Endodermal cell (in vitro differentiated cells): ENCODE measurements at places on chromosomes 13 and 19. TPM values are rescaled to one million over a fixed set of nuclear protein-coding genes. Genes with fewer than 3 reads are reported as not detected.
A peak's percentile ranks its signal among the peaks of the same experiment; 100 is the strongest.

ZNF844 gene
- total RNA-seq = 9.8 and 10.3 TPM in 2 replicates

LRG1 gene
- total RNA-seq = 0.99 to 1.9 TPM (median 1.4 TPM) in 3 replicates

ZNF100 gene
- total RNA-seq = 14.7 to 29.1 TPM (median 28.3 TPM) in 3 replicates

ADGRE2 gene
- total RNA-seq = 0.07 to 0.75 TPM (median 0.59 TPM) in 3 replicates

ATP4A gene
- total RNA-seq = 0.61 TPM in 1 of 3 replicates, not detected in the others

SYNGR4 gene
- total RNA-seq = not detected in 3 replicates

FLT3LG gene
- 0.75 to 2.3 TPM (median 1.2 TPM) in 3 replicates for total RNA-seq

SIGLEC10 gene
- not detected in 3 replicates for total RNA-seq

ZNF865 gene
- 13.6 and 14.5 TPM in 2 replicates for total RNA-seq

UQCR11 gene
- total RNA-seq = 132 to 198 TPM (median 195 TPM) in 3 replicates

SERPINE3 gene
- total RNA-seq = 0.59 to 0.89 TPM (median 0.86 TPM) in 3 replicates

- no peak for DNase-seq
- H3K4me1 ChIP-seq = peaks cover 26% of the 10 kb centered on the region
- H3K4me3 ChIP-seq = peak overlapping the region; percentile 85
- H3K27me3 ChIP-seq = peaks cover 84% of the 10 kb centered on the region
- H3K27ac ChIP-seq = peak overlapping the region; percentile 71
Observed at GRCh38 chr13:50125304-50125553, 110.0 kb downstream of the KCNRG start.

GRCh38 chr13:71703138-71703537 is 163.9 kb downstream of the DACH1 start:
- no peak overlapping the region for H3K4me3 ChIP-seq
- DNase-seq = no peak
- H3K27me3 ChIP-seq = no peaks in the 10 kb centered on the region
- no peaks in the 10 kb centered on the region for H3K36me3 ChIP-seq
- no peaks in the 10 kb centered on the region for H3K4me1 ChIP-seq
- H3K27ac ChIP-seq = no peak overlapping the region

DNA sequence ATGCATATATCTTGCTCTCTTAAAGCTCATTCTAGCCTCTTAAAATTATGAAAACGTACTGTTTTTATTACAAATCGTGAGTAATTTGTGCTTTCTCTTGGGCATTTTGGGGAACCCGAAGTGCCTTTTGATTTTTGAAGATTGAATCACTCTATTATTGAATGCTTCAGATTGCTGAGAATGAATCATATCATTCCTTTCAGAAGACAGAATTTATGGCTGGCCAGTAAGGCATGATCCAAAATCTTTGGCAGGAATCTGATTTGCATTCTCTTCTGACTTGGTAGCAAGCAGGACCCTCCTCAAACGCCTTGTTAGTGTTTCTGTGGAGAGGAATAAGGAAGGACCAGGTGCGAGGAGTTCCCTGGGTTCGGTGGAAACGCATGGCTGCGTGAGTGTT is 49.5 kb downstream of the STARD13 start:
- no peaks in the 10 kb centered on the region for H3K36me3 ChIP-seq
- H3K4me1 ChIP-seq = no peaks in the 10 kb centered on the region
- H3K4me3 ChIP-seq = no peak overlapping the region
- DNase-seq = no peak
- H3K27me3 ChIP-seq = no peaks in the 10 kb centered on the region

DNA sequence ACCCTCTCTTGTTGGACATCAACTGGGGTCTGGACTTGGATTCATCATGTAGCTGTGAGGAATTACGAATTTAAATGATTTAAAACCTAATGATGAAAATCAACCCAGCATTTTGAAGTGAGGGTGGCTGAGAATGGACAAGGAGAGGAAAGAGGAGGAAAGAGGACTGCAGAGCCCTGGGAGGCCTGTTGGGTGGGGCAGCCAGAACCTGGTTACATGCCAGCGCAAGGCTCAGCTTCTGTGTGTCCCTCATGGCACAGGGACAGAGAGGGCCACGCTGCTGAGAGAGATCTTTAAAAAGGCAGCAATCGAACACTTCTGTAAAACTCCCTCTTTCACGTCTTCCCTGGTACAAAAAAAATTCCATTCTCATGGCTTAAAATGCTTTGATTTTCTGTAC is 292.7 kb downstream of the MYO16 start:
- H3K36me3 ChIP-seq = no peaks in the 10 kb centered on the region
- H3K4me1 ChIP-seq = no peaks in the 10 kb centered on the region
- no peak overlapping the region for H3K27ac ChIP-seq

DNA sequence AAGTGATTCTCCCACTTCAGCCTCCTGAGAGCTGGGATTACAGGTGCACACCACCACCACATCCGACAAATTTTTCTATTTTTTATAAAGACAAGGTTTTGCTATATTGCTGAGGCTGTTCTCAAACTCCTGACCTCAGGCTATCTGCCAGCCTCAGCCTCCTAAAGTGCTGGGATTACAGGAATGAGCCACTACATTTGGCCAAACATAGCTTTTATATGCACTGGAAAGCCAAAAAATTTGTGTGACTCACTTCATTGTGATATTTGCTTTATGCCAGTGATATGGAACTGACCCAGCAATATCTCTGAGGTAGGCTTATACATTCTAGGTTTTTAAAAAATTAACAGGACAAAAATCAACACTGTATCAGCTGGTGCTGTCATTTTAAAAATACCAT is 26.8 kb upstream of the ACOD1 start:
- H3K4me3 ChIP-seq = no peak overlapping the region
- H3K36me3 ChIP-seq = no peaks in the 10 kb centered on the region
- no peak for DNase-seq
- H3K4me1 ChIP-seq = no peaks in the 10 kb centered on the region
- peaks cover 9% of the 10 kb centered on the region for H3K27me3 ChIP-seq

- no peaks in the 10 kb centered on the region for H3K27me3 ChIP-seq
- no peak for DNase-seq
- H3K27ac ChIP-seq = no peak overlapping the region
- H3K36me3 ChIP-seq = no peaks in the 10 kb centered on the region
Observed at GRCh38 chr13:40596484-40596883, 70.0 kb downstream of the FOXO1 start.

DNA sequence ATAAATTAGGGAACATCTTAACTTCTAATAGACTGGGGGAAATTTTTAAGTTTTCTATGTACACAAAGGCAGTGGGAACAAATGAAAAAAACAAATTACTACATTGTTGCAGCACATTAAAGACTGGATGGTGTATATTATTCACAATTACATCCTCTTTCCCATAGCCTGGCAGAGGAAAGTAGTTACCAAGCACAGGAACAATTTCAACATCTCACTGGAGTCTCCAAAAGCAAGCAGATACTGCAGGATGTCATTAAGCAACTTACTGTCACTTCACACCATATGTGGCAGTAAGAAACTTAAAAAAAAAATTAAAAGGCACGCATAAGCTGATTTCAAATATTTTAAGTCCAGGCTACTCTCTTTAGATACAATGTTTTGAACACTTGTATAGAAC is 6.4 kb upstream of the EFNB2 start:
- H3K4me3 ChIP-seq = no peak overlapping the region
- DNase-seq = no peak
- no peaks in the 10 kb centered on the region for H3K4me1 ChIP-seq
- no peaks in the 10 kb centered on the region for H3K27me3 ChIP-seq
- H3K36me3 ChIP-seq = peaks cover 62% of the 10 kb centered on the region

DNA sequence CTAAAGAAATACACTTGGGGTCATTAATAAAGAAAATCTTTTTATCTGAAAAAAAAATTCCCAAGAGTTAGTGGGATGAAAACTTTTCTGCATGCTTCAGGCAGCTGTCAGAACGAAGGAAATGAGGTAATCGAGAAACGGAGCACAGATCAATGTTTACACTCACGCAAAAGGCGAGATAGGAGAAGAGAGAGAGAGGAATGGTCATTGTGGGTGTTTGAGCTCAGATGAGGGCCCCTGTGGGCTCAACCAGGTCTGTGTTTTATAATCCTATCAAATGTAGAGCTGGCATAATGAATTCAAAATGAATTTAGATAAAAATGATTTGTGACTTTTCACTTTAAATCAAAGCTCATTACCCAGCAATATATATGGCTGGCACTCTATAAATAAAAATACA is 6.3 kb upstream of the RXFP2 start:
- H3K4me3 ChIP-seq = no peak overlapping the region
- DNase-seq = no peak
- H3K4me1 ChIP-seq = no peaks in the 10 kb centered on the region
- no peak overlapping the region for H3K27ac ChIP-seq

- no peaks in the 10 kb centered on the region for H3K4me1 ChIP-seq
- H3K4me3 ChIP-seq = no peak overlapping the region
- no peaks in the 10 kb centered on the region for H3K27me3 ChIP-seq
- H3K36me3 ChIP-seq = peaks cover 49% of the 10 kb centered on the region
- no peak overlapping the region for H3K27ac ChIP-seq
Observed at GRCh38 chr19:10113964-10114650, 2.6 kb downstream of the P2RY11 start.

- DNase-seq = peak; percentile 28
- no peak overlapping the region for H3K27ac ChIP-seq
- no peaks in the 10 kb centered on the region for H3K27me3 ChIP-seq
- H3K36me3 ChIP-seq = peaks cover 12% of the 10 kb centered on the region
- no peaks in the 10 kb centered on the region for H3K4me1 ChIP-seq
Observed at GRCh38 chr19:16233081-16233776, 35.5 kb downstream of the AP1M1 start.

DNA sequence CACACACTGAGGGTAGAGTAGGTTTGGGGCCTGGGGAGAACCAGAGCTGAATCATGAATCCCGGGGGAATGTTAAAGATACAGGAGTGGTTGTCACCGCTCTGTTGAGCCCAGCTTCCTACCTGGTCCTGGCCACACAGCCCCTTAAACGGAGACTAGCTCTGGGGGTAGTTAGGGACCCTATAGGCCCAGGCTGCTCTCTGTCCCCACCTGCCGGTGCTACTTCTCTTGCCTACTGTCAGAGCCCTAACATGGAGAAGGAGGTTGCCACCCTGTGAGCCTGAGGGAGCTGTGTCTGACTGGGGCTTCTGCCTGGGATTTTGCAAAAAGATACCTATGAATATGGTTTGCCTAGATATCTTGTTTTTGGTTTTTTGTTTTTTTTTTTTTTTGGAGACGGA is 36.6 kb upstream of the ZNF429 start:
- H3K4me1 ChIP-seq = no peaks in the 10 kb centered on the region
- no peak overlapping the region for H3K4me3 ChIP-seq
- H3K36me3 ChIP-seq = no peaks in the 10 kb centered on the region
- H3K27me3 ChIP-seq = no peaks in the 10 kb centered on the region

GRCh38 chr13:76929851-76930374 is 18.4 kb upstream of the ACOD1 start:
- no peaks in the 10 kb centered on the region for H3K4me1 ChIP-seq
- H3K27ac ChIP-seq = no peak overlapping the region
- H3K4me3 ChIP-seq = no peak overlapping the region
- DNase-seq = no peak
- H3K27me3 ChIP-seq = no peaks in the 10 kb centered on the region
- H3K36me3 ChIP-seq = no peaks in the 10 kb centered on the region

GRCh38 chr13:50826035-50826434 is 17.5 kb downstream of the DLEU7 start:
- DNase-seq = peak; percentile 70
- H3K36me3 ChIP-seq = no peaks in the 10 kb centered on the region
- no peak overlapping the region for H3K27ac ChIP-seq
- no peaks in the 10 kb centered on the region for H3K4me1 ChIP-seq
- H3K4me3 ChIP-seq = no peak overlapping the region

- H3K4me3 ChIP-seq = peak overlapping the region; percentile 75
- peaks cover 8% of the 10 kb centered on the region for H3K4me1 ChIP-seq
- peak; percentile 81 for DNase-seq
- no peak overlapping the region for H3K27ac ChIP-seq
- H3K27me3 ChIP-seq = no peaks in the 10 kb centered on the region
Observed at GRCh38 chr13:112688560-112689302, 1.1 kb upstream of the ATP11A start.

GRCh38 chr13:107767119-107767518 is 448.2 kb downstream of the LIG4 start:
- no peaks in the 10 kb centered on the region for H3K36me3 ChIP-seq
- H3K4me3 ChIP-seq = no peak overlapping the region
- peak overlapping the region; percentile 51 for H3K27ac ChIP-seq
- peaks cover 5% of the 10 kb centered on the region for H3K4me1 ChIP-seq
- DNase-seq = no peak
- no peaks in the 10 kb centered on the region for H3K27me3 ChIP-seq

DNA sequence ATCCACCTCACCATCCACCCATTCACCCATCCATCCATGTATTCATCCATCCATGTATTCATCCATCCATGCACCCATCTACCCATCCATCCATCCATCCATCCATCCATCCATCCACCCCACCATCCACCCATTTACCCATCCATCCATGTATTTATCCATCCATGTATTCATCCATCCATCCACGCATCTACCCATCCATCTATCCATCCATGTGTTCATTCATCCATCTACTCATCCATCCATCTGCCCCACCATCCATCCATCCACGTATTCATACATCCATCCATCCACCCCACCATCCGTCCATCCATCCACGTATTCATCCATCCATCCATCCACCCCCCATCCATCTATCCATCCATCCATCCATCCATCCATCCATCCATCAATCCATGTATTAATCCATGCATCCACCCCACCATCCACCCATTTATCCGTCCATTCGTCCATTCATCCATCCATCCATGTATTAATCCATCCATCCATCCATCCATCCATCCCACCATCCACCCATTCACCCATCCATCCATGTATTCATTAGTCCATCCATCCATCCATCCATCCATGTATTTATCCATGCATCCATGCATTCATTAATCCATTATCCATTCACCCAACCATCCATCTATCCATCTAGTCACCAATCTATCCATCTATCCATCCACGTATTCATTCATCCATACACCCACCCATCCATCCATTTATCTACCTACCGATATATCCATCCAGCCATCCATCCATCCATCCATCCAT is 2.6 kb downstream of the IL12RB1 start:
- DNase-seq = no peak
- H3K4me3 ChIP-seq = no peak overlapping the region
- no peak overlapping the region for H3K27ac ChIP-seq
- no peaks in the 10 kb centered on the region for H3K4me1 ChIP-seq

- H3K4me3 ChIP-seq = peak overlapping the region; percentile 53
- peaks cover 37% of the 10 kb centered on the region for H3K4me1 ChIP-seq
- peak; percentile 94 for DNase-seq
- no peaks in the 10 kb centered on the region for H3K27me3 ChIP-seq
- H3K27ac ChIP-seq = peak overlapping the region; percentile 72
Observed at GRCh38 chr19:19461671-19462622, 53.4 kb downstream of the TSSK6 start.

GRCh38 chr19:50330365-50331078 is 1.3 kb upstream of the KCNC3 start:
- DNase-seq = peak; percentile 97
- no peaks in the 10 kb centered on the region for H3K36me3 ChIP-seq
- H3K27ac ChIP-seq = peak overlapping the region; percentile 64
- H3K27me3 ChIP-seq = peaks cover 17% of the 10 kb centered on the region
- H3K4me3 ChIP-seq = peak overlapping the region; percentile 83

DNA sequence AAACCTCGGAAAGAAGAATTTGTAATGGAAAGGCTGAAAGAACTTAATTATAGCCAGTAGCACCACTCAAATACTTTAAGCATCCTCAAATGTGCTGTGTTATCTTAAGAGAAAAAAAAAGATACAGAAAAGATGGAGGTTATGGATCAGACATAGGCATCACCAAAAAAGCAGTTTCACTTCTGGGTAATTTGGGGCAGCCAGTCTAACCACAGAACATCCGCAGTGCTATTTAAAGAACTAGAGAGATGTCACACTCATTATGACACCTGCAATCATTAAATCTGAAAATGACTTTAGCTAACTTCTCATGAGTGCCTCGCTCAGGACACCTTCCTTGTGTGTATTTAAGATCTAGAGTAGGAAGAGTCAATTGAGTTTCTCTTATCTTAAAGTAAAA is 211.8 kb downstream of the RBM26 start:
- H3K27me3 ChIP-seq = no peaks in the 10 kb centered on the region
- no peak overlapping the region for H3K27ac ChIP-seq
- peaks cover 16% of the 10 kb centered on the region for H3K4me1 ChIP-seq
- DNase-seq = no peak
